ENCODE measurements at places on chromosomes 5 and 9. TPM values are rescaled to one million over a fixed set of nuclear protein-coding genes. Genes with fewer than 3 reads are reported as not detected.
A peak's percentile ranks its signal among the peaks of the same experiment; 100 is the strongest.

DNA sequence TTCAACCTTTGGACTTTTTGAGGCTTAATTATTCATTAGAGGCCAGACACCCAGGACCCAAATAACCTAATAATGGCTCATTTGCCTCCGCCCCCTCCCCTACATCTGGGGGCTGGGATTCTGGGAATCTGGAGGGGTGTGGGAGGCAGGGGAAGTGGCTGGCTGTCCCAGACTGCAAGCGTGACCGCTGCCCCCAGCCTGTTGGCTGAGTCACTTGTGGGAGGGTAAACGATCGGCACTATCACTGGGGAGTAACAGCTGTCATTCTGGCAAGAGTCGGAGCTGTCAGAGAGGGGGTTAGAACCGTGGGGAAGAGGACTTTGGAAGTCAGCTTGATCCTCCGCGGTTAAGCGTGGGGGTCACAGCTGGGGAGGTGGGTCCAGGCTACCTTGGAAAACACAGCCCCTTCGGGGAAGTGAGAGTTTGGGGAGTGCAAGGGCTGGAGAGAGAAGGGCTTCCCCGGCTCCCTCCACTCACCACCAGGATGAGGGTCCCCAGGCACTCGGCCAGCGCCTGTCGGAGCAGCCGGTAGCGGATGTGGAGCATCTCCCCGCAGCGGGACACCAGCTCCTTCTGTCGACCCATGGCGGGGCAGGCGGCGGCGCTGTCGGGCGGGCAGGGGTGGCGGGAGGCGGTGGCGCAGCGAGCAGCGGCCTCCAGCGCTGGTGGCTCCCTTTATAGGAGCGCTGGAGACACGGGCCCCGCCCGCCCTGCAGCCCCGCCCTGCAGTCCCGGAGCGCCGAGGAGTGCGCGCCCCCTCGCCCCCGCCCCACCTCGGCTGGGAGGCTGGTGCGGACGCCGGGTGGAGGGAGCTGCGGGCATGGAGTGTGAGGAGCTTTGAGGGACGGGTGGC, at the start of gene AQP3:
Gene AQP3, minus strand, starts transcription at position 648 of the 853 bp plus-strand sequence. Its CDS starts 63 bp downstream, at position 585.
- DNase-seq, result peak; percentile 81
- peak within 1 kb of the TSS; percentile 40 for H3K4me3 ChIP-seq
- no peaks in the 10 kb centered on the region for H3K36me3 ChIP-seq
- peak within 1 kb of the TSS; percentile 62 for H3K27ac ChIP-seq

Gene PIP5KL1
- 4.6 TPM for total RNA-seq

Gene ZNF608
- total RNA-seq, result 83.2 TPM

Gene GAS1
- total RNA-seq, result 4.8 TPM

Gene GABRA1
- total RNA-seq, result not detected

Gene TNFSF8
- total RNA-seq, result not detected

Gene CERCAM
- total RNA-seq, result 19.7 TPM

Data from transverse colon (tissue), 4 donors.